Astrocyte (in vitro differentiated cells and primary cell): ENCODE measurements at places on chromosomes 3 and 15.

DNA sequence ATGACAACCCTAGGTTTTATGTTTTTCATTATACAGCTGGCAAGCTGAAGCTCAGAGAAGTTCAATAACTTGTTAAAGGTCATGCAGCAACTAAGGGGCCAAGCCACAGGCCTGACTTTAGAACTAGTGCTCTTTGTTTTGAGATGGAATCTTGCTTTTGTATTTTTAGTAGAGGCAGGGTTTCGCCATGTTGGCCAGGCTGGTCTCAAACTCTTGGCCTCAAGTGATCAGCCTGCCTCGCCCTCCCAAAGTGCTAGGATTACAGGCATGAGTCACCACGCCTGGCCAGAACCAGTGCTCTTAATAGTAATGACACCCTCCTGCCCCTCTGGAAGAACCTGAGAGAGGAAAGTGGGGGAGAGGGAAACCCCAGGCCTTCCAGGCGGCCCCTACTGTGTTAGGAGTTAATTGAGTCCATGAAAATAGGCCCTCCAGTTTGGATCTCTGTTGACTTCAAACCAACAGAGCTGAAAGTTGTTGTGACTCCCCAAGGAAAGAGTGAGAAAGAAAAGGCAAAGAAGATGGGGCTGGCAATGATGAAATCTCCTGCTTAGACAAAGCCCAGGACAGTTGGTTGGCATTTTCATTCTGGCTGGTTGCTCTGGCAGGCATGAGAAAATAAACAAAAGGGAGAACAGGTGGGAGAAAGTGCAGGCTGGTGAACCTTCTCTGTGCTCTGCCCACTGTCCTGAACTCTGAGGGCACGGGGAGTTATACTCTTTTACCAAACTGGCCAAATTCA, 3.6 kb upstream of the PRRT3 start:
- DNase-seq: no peak

GRCh38 chr15:54859982-54860381, 336.8 kb downstream of the RSL24D1 start:
- no peak for DNase-seq

GRCh38 chr3:69929019-69929418, 70.5 kb upstream of the SAMMSON start:
- no peak for DNase-seq

GRCh38 chr15:101295607-101296161, 636 bp upstream of the SNRPA1 start:
- DNase-seq: peak; percentile 12

DNA sequence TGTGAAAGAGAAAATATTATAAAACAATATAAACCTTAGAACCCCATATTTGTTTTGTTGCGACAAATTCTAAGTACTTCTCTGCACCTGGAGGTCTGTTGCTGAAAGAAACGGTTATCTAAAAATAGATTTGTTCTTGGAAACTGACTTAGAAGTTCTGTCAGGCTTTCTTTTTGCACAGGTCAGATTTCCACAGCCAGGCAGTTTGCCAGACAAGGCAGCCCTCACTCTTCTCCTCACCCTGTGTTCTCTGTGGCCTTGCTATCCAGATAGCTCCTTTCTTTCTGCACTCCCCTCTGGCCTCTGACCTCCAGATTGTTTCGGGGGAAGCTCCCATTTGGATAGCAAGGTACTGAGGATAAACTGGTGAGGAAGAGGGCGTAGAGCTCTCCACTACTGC, 413.3 kb upstream of the ONECUT1 start:
- no peak for DNase-seq

DNA sequence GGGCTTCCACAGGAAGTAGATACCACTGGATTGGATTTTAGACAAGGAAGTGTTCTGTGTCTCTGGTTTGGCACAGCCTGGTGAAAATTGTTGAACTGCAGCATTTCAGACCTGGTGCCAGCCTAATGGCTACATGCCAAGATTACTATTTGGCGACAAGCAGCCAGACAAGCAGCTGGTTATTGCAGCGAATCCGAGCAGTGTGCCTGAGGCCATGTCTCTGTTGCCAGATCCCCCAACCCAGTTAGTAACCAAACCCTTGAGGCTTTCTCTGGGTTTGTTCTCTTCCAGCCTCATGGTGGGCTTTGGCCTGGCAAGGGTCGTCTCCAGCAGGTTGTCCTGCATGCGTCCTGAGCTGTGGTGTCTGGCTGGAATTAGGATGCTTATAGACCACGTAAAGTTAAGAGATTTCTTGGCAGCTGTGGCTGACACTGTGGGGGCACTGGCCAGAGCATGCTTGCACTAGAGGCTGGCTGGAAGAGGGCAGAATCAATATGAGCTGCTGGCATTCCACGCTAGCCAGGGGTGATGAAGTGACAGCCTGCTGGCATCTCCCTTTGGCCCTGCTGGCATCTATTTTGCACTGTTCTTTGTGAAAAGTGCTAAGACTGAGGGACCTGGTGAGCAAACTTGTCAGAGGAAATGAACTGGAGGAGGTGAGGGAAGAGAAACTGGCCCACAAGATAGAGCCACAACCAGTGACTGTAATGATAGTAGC, 172.6 kb downstream of the RBMS3 start:
- no peak for DNase-seq

GRCh38 chr3:77179762-77180161, 139.9 kb downstream of the ROBO2 start:
- DNase-seq: no peak

- peak; percentile 99 for DNase-seq
Measured at GRCh38 chr3:10173926-10174435, 9.3 kb downstream of the IRAK2 start.

DNA sequence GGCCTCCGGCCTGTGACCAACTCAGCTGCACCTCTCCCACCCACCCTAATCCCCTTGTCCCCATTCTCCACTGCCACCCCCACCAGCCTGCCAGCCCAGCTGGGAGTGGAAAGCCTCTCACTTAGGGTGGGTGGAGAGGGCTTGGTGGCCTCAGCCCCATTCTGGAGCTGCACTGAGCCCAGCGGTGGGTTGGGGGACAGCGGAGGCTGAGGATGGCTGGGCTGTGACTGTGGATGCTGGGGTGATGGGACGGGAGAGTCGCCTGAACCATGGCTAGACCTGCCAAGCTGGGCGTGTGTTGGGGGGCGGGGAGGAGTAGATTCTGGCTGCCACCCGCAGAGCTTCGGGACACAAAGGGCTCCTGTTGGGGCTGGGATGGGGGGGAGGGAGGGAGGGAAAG, 1.8 kb downstream of the CLCN2 start:
- DNase-seq: no peak
